Erythroblast (primary cell): ENCODE measurements at places on chromosomes 11 and 22.

GRCh38 chr11:17547932-17548331 is 873 bp downstream of the OTOG start:
- DNase-seq, result no peak

- no peak for DNase-seq
These were observed 19.2 kb downstream of the SLC43A1 start for GRCh38 chr11:57496109-57496820.

DNA sequence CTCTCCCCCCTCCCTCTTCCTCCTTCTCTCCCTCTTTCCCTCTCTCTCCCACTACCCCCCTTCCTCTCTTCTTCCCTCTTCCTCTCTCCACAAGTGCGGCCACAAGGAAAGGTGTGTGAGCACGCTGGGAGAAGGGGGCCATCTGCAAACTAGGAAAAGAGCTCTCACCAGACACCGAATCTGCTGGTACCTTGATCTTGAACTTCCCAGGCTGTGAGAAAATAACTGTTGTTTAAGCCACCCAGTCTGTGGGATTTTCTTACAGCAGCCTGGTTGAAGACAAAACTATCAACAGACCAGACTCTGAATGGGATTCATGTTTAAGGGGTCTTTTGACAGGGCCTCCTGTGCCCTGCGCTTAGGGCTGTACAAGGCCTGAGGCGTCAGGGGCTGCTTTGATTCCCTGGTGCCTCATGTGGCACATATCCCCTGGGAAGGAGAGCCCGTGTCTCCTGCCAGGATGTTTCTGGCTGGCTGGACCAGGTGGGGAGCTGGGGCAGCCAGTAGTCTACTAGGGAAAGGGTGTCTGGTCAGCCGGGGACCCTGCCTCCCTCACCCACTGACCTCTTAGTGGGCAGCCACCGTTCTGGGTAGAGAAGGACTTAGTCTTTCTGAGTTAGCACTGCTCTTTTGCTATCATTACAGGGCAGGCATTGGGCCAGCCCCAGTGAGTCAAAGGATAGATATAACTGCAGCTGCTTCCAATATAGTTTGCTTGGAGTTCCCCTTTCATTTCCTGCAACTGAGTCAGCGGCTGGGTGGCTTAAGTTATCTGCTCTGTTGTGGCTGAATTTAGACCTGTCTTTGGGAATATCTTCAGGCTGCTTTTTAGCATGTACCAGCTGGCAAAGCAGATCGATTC is 6.2 kb downstream of the PANX1 start:
- DNase-seq, result peak; percentile 75

GRCh38 chr11:126080161-126080941 is 17.7 kb upstream of the CDON start:
- DNase-seq, result no peak

DNA sequence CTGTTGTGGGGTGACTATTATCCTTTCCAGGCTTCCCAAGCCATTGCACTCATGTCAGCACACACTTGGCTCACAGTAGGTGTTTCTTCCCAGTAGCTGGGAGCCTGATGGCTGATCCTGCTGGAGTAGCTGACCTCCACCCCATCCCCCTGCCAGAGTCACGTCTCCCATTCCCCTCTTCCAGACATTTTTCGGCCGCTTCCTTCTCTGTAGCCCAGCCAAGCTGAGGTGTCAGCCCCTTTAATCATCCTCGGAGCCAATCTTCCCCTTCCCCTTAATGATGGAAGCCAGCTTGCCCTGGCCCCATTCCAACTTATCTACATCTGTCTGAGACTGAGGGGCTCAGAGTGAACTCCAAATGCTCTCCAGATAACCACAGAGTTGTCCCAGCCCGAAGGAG is 550.7 kb downstream of the MN1 start:
- DNase-seq, result no peak

DNA sequence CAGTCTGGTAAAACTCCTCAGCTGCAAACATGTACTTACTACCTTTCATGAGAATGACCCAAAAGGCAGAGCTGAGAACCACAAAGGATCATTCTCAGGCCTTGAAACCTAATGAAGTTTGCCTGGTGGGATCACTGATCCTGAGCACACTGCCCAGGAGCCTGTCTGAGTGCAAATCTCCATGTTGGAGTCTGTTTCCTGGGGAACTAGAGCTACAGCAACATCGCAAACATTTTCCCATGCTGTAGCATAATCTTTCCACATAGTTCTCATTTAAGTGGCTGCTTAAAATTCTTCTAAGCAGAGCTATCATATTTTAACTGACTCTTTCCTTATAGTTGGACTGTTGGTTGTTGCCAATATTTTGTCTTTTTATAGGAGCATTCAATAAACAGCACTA is 58.5 kb downstream of the GUCY1A2 start:
- DNase-seq, result no peak

DNA sequence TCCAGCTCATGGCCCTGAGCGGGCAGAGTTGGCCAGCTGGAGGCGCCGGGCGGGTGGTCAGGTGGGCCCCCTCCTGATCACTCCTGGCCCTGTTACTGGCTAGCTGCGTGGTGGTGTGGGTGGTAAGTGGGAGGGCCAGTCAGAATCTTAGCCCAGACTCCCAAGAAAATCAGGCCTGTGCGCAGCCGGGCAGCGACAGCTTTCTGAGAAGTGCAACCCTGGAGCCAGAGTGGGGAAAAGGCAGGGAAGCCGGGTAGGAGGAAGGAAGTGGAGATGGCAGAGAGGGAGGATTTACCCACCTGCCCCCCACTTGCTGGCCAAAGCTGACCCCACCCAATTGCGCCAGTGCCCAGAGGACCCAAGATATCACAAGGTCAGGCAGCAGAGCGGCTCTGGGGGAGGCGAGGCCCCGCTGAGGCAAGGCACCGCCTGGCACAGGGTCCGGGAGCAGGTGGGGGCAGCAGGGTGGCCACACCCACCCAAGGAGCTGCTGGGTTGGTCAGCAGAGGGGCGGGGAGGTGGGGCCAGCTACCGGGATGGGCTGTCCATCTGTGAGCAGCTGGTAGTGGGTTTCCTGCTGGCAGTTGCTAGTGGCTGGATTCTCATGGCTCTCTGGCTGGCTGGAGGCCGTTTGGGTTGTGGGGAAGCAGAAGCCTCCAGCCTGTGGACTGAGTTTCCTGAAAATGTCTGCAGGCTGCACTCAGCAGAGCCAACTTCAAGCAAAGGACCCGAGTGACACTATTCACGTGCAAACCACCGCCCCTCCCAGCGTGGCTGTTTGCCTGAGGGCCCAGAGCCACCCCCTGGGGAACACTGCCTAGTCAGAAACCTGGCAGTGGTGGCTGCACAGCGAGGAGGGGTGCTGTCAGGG is 196.4 kb downstream of the IGLL1 start:
- no peak for DNase-seq

- no peak for DNase-seq
These were observed 30.1 kb upstream of the CECR2 start for GRCh38 chr22:17339095-17339693.

GRCh38 chr11:77515063-77515462 is 41.2 kb upstream of the PAK1 start:
- no peak for DNase-seq

GRCh38 chr11:9002920-9003572 is 755 bp downstream of the NRIP3 start:
- DNase-seq, result no peak

DNA sequence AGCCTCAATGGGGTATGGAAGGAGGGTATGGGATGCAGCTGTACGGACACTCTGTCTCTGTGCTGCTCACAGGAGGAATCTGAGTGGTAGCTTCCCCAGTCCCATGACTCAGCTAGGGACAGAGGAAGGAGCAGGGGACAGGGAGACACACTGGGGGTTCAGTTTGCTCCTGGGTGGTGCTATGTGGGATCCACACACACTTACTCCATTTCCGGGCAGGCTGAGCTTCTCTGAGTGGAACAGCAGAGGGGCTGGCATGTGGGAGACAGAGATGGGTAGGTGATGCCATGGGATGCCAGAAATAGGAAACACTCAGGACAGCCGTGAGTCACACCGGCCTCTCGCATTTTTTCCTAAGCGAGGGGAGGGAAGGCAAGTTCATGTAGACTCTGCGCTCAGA is 59.2 kb upstream of the KIRREL3 start:
- no peak for DNase-seq

DNA sequence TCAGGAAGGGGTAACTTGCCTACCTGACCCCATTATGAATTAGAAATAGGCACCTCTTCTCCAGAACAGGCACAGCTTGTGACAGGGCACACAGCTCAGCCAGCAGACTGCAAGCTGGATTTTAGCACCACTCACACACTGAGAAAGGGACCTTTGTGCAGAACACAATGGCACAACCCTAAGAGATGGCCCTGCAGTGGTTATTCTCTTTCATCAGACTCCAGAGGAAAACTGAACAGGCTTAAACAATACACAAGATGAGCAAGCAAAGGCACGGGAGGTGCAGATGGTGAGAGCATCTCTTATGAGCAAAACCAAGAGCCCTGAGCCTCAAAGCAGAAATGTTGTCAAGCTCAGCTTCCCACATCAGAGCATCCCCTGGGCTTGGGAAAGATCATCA is 93.8 kb upstream of the LRRC55 start:
- no peak for DNase-seq

DNA sequence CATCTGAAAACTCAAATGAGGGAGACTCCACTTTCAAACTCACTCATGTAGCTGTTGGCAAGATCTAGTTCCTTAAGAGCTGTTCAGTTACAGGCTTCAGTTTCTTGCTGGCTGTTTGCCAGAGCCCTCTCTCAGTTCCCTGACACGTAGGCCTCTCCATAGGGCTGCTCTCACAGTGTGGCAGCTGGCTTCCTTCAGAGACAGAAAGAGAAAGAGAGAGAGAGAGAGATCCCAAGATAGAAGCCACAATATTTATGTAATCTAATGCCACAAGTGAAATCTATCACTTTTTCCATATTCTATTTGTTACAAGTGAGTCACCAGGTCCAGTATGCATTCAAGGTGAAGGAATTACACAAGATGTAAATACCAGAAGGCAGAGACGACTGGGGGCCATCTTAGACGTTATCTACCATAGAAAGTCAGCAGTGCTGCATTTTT is 168.8 kb downstream of the RCN1 start:
- no peak for DNase-seq

GRCh38 chr11:32034149-32034548 is 56.7 kb upstream of the RCN1 start:
- no peak for DNase-seq
